ENCODE measurements at places on chromosomes 5 and 9.

GRCh38 chr9:112809351-112809848, 58.8 kb downstream of the SNX30 start:
- no peak for DNase-seq

- no peak for DNase-seq
These were observed 300.4 kb downstream of the DTWD2 start for GRCh38 chr5:118687661-118688621.

DNA sequence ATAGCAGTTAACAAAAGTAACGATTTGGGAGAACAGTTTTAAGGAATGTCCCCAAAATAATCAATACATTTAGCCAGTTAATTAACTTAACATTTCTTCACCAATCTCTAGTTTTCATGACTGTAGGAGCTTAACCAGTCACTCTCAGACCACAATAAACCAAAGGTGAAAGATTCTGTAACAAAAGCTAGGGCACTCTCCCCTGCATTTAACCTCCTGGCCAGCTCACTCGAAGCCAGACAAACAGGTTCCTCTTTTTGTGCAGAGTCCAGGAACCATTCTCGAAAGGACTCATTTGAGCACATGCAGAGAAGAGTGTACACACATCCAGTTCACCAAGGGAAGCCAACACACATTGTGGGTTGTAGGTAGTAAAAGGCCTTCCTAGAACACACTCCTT, 6.5 kb downstream of the IL7R start:
- no peak for DNase-seq

DNA sequence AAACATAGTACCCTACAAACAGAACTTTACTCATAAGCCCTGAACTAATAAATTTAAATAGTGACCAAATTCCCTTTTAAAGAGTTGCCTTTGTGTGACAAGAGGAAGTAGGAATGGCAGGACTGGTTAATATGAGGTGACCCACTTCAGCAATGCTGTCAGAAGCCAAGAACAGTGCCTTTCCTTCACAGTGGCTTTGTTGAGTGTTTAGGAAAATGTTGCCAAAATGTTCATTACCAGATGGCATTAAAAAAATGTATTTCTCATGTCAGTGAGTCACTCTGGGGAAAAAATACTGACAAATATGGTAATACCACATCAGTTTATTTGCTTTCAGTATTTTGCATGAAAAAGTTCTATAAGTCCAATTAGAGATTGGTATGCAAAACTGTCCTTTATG, 103.3 kb downstream of the DIRAS2 start:
- DNase-seq: no peak

GRCh38 chr5:80937584-80938356, 22.4 kb upstream of the RASGRF2 start:
- DNase-seq: no peak

DNA sequence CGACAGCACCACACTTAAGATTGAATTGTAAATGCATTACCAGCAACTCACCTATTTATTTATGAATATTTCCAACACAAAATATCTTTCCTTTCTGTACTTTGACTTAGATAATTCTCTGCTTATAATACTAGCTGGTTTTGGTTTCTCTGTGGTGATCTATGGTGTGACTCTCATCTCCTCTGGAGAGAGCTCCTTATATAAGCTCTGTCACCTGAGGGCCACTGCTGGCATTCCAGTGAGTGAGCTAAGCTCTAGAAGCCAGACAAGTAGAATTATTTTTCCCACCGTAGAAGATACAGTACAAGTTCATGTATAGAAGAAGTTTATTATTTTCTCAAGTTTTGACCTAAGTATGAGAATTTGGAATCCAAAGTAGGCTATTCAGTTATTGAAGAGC, 111.5 kb downstream of the CDC42SE2 start:
- DNase-seq: no peak

- no peak for DNase-seq
These were observed 213.2 kb upstream of the SLC24A2 start for GRCh38 chr9:20002011-20002410.

DNA sequence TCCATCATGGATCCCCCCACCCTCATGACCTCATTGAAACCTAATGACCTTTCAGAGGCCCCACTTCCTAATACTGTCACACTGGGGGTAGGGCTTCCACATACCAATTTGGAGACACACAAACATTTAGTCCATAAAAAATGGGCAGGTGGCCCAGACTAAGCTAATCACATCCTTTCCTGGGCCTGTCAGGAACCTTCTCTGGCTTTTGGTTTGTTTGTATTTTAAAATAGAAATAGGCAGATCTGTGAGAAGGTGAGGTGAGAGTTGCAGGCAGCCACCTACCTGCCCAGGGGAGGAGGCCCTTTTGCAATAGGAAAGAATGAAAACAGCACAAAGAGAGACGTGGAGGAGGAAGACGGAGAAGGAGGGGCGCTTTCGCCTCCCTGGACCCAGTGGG, 90.2 kb upstream of the BOD1 start:
- no peak for DNase-seq

DNA sequence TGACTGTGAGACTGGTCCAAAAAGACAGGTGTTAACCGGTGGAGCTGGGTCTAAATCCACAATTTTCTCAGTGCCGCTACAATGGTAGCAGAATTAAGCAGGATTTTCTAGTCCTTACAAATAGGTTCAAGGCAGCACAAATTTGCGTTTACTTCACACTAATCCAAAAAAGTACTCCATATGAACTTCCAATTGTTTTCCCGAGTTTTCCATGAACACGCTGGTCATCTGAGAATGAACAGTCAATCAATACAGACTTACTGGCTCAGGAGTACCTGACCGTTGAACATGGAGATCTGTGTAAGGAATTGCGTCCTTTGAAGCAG, 709 bp downstream of the SLC35D2 start:
- DNase-seq: no peak

GRCh38 chr9:95031711-95032461, 285.6 kb downstream of the FANCC start:
- no peak for DNase-seq

- DNase-seq: no peak
These were observed 38.9 kb downstream of the SERINC5 start for GRCh38 chr5:80216753-80217596.

DNA sequence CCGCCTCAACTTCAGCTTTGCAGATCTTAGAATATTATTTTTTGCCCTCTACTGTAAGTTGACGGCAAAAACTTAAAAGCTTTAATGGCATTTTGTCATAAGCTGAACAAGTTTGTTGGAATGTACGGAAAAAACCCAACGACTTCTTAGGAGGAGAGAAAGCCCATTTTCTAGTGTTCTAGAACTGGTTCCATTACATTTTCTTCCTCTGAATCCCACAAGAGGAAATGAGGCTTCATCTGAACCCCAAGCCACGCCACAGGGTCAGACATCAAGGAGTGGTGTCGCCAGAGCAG, 113.7 kb downstream of the LHFPL2 start:
- DNase-seq: no peak

DNA sequence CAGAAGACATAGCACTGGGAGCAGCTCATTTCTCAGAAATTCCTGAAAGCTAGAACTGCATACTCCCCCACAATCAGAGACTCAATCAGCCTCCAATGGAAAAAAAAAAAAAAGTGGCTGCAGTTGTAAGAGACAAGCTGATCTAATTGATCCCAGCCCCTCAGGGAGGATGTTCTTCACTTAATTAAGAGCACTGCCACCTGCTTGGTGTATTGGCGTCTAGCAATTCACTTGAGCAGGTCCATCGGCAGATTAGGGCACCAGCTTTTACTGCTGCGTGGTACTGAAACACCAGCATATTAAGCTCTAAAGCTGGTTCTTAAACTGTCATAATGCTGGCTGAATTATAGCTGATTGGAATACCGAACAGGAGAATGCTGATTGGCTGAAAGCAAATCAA, 1890.1 kb upstream of the WWC1 start:
- DNase-seq: no peak

- DNase-seq: no peak
These were observed 61.3 kb downstream of the S1PR3 start for GRCh38 chr9:89052470-89053097.

DNA sequence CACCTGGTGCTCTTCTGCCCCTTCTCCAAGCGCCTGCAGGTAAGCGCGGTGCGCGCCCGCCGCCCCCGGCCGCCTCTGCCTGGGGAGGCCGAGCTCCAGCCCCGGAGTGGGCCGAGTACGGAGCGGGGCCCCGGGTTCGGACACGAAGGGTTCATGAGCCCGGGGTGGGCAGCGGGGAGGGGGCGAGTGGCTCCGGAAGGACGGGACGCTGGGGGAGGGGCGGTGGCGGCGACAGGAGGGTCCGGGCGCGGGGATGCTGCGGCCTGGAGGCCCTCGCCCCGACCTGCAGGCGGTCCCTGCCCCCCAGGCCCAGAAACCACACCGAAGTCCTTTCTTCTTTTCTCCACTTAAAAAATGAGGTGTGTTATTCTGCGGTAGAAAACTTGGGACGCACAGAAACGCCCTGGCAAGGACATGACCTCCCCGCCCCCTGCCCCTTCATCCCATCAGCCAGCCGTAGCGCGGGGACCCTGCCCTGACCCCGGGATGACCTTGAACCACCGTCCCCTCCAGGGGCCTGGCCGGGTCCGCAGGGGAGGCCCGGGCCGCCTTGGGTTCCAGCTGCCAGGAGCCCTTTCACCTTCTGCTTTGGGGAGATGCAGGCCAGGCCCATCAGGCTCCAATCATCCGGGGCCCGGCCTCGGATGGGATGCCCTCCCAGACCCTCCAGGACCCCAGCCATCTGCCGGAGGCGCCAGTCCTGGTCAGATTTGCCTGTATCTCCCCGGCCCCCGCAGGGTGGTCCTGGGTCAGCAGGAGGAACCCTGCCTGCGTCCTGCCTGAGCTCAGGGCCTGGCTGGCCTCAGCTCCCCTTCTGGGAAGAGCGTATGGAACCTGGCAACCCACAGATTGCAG, 545 bp downstream of the DIPK1B start:
- DNase-seq: no peak

- DNase-seq: no peak
These were observed 25.8 kb upstream of the KIF12 start for GRCh38 chr9:114124666-114125475.

DNA sequence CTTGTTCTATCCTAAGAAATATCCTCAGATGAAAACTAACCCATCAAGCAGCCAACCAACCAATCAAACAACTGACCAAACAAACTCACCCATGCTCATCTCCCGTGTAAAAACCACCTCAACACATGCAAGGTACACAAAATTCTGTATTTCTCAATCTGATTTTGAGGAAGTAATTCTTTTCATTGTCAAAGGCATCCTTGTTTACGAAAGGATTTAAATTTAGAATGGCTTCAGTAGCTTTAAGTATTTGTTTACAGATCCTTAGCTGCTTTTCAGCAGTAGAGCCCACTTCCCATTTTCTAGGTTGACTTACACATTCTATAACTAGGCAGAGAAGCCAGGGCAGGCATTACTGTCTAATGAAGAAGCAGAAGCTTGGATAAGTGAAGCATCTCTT, 78.6 kb downstream of the NTRK2 start:
- DNase-seq: no peak

- DNase-seq: no peak
These were observed 163.3 kb upstream of the WWC1 start for GRCh38 chr5:168128111-168128510.

GRCh38 chr5:29984156-29984540, 1209.3 kb upstream of the CDH6 start:
- no peak for DNase-seq

DNA sequence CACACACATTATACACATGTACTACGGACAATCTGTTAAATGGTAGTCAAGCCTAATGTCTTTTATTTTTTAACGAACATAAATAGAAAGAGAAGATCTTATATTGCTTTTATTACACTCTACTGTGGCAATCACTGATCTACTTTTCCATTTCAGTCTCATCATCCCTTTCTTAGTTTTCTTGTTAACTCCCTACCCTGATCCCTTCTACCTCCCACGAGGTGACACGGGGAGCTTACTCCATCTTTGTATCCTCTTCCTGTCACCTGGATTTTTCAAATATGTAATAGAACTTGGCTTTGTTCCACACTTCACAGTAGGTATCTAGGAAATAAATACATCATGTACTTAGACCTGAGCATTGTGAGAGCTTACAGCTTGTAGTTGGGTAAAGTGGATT, 211.0 kb downstream of the PIK3R1 start:
- DNase-seq: no peak

- no peak for DNase-seq
These were observed 552.5 kb upstream of the FTMT start for GRCh38 chr5:121299153-121299552.

GRCh38 chr9:107307331-107307730, 24.3 kb downstream of the RAD23B start:
- no peak for DNase-seq

DNA sequence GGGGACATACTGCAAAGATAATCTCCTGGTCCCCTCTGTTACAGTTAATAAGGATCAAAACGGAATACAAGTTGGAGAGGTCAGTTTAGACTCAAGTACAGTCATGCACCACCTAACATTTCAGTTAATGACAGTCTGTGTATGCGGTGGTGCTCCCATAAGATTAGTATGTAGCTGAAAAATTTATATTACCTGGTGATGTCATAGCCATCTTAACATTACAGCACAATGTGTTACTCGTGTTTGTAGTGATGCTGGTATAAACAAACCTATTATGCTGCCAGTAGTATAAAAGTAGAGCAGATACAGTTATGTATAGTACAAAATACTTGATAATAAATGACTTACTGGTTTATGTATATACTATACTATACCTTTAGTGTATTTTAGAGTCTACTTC, 207.9 kb downstream of the GDNF start:
- no peak for DNase-seq

DNA sequence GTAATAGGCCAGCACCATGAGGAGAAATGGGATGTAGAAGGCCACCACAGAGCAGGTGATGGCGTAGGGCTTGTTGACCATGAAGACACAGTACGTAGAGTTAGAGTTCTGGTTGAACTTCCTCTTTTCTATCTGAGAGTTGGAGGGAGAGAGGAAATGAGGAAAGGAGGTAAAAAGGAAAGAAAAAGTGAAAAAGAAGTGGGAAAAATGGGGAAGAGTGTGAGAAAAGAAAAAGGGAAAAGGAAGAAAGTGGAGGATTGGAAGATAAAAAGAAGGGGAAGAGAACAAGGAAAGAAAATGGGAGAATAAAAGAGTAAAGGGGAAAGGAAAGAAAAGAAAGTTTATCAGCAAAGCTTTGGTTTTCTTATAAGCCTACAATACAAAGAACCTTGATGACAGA, 126.1 kb downstream of the FBXO38 start:
- no peak for DNase-seq

- no peak for DNase-seq
These were observed 228.0 kb downstream of the DCP2 start for GRCh38 chr5:113204525-113205161.

DNA sequence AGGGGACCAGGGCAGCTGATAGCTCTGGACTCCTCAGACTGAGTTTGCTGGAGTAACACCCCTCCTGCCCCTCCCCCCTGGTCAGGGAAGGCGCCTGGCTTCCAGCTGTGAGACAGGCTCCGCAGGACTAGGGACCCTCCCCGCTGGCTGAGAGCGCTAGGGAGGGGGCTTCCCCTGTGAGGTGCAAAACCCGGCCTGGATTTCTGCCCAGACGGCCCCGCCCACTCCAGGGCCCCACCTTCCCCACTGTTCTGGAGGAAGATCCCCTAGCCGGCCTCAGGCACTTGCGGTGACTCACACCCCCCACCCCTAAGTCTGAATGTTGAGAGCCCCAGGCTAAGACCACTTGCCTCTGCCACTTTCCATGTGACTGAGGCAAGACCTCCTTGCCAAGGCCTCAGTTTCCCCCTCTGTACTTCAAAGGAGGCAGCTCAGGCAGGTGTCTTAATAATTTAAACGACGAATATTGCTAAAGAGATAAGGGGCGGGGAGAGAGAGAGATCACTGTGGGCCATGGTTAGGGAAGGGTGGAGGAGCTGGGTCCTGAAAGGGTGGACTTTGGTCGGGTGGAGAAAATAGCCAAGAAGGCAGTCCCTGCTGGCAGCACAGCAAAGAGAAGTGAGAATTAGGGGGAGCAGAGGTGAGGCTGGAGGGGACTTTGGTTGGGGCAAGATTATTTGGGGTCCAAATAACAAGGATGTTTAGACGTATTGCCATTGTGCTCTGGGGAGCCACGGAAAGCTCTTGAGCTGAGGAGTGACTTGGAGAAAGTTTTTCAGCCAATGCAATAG, 1.0 kb upstream of the DAB2IP start:
- DNase-seq: no peak

Measured in CD4-positive, alpha-beta T cell treated with Interferon gamma for 1 hour (primary cell).